ENCODE measurements at places on chromosomes 13 and 19. TPM values are rescaled to one million over a fixed set of nuclear protein-coding genes. Genes with fewer than 3 reads are reported as not detected.

DNA sequence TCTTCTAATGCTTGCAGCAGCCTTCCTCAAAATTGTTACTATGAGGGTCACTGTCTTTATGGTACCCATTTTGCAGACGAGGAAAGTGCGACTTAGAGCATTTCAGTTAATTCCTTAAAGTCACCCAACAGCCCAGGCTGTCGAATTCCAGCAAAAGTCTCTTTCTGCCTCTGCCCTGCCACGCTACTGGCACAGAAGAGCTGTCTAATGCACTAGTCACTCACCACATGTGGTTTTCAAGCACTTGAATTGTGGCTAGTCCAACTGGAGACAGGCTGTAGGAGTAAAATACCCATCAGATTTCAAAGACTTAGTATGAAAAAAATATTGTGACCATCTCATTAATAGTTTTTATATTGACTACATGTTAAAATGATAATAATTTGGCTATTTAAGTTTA lies 1.7 kb downstream of the FPR1 start:
- no peak for DNase-seq

Gene TUBA3C
- total RNA-seq = not detected

Gene IFNL1
- not detected for total RNA-seq

DNA sequence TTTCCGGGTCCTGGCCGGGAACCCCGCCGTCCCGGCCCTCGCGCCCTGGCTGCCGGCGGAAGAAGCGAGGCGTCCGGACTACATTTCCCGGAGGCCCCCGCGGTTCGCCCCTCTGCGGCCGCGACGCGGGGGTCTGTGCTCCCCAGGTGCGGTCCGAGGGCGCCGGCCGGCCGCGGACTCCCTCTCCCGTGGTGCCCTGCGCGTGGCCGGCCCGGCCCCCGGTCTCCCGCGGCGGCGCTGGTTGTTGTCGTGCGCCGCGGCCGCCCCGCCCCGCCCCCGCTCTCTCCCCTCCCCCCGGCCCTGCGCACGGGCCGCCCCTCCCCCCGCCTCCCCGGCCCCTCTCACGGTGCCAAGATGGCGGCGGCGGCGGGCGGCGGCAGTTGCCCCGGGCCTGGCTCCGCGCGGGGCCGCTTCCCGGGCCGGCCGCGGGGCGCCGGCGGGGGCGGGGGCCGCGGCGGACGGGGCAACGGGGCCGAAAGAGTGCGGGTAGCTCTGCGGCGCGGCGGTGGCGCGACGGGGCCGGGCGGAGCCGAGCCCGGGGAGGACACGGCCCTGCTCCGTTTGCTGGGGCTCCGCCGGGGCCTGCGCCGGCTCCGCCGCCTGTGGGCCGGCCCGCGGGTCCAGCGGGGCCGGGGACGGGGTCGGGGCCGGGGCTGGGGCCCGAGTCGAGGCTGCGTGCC lies at the start of gene KMT2B:
TSS of gene KMT2B (plus strand) at position 339 of the 680 bp plus-strand sequence. CDS start at position 355, 16 bp downstream.
- DNase-seq = no peak

Gene FCHO1
- total RNA-seq = 0.80 TPM
